Stimulated activated CD4-positive, alpha-beta T cell treated with anti-CD3 and anti-CD28 coated beads, Interleukin-1b, Interleukin-23, amount 100 ng/mL, for 48 hours (primary cell): ENCODE measurements at places on chromosomes 5 and 9.
A peak's percentile ranks its signal among the peaks of the same experiment; 100 is the strongest.

DNA sequence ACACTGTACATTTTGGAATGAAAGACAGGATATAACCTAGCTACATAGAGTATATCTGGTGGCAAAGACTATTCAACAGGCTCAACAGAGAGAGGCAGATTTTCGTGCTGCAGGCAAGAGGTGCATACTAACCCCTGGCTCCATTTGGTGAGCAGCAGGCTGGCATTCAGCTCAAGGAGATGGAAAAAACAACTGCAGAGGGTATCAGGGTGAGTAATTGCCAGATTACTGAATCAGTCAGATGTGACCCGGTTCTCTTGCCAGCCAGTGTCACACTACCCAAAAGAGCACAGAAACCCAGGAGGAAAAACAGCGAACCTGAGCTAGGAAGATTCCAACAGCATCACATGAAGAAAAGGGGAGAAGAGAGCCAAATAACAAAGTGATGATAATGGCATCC lies 130.4 kb upstream of the PRLR start:
- DNase-seq, result no peak

GRCh38 chr9:69760278-69760610 lies 433 bp upstream of the PTAR1 start:
- DNase-seq, result peak; percentile 1

DNA sequence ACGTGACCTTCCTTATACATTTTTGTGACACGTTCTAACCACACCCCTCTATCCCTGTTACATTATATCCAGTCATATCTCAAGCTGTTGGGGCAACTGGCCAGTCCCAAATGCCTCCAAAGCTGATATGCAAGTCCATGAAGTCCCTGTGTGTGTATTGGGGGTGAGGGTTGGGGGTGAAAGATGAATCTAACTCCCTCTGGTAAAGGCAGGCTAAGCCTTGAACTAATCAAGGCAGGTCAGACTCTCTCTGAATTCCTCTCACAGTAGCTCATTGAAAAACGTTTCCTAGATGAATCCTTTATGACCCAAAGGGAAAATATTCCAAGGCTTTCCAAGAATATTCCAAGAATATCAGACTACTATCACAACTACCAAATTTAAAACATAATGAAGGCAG lies 174.4 kb downstream of the MUSK start:
- DNase-seq, result no peak

- no peak for DNase-seq
Observed at GRCh38 chr9:107999011-107999410, 509.4 kb upstream of the KLF4 start.

- DNase-seq, result no peak
Observed at GRCh38 chr5:74310997-74311930, 329.3 kb downstream of the ENC1 start.
